ENCODE measurements at places on chromosomes 12 and 14.
A peak's percentile ranks its signal among the peaks of the same experiment; 100 is the strongest.

GRCh38 chr12:11661491-11662089, 12.1 kb downstream of the ETV6 start:
- DNase-seq: no peak

- DNase-seq: no peak
These were observed 27.2 kb downstream of the RNFT2 start for GRCh38 chr12:116765271-116765670.

DNA sequence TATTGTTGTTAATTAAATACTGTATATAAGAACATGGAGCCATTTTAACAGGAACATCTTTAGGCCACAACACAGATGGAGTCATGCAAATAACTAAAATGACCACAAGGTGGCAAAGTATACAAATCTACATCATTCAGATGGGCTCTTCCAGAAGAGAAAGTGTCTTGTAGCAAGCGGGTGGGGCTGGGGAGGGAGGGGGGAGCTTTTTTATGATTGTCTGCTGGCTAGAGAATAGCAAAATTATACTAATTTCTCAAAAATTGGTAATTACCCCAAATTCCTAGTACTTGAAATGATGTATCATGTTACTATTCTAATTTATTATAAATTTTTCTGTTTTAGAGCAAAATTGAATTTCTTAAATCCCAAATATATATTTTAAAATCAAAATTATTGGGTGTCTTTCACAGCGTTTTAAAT, 378.7 kb downstream of the PRKD1 start:
- peak; percentile 28 for DNase-seq

- no peak for DNase-seq
These were observed 8.7 kb upstream of the KTN1 start for GRCh38 chr14:55571125-55571889.

DNA sequence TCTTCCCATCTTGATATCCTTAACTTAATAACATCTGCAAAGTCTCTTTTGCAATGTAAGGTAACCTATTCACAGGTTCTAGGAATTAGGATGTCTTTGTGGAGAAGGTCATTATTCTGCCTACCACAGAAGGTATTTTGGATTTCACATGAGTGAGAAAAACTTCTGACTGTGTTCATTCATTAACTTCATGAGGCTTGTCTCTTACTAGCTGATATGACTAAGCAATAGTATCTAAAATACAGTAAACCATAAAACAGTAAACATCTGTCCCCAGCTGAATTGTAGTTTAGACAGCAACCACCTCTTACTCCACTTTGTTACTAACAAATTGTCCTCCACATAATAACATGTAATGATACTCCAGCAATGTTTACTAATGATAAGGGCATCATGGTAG, 198.1 kb downstream of the SEC23A start:
- no peak for DNase-seq

DNA sequence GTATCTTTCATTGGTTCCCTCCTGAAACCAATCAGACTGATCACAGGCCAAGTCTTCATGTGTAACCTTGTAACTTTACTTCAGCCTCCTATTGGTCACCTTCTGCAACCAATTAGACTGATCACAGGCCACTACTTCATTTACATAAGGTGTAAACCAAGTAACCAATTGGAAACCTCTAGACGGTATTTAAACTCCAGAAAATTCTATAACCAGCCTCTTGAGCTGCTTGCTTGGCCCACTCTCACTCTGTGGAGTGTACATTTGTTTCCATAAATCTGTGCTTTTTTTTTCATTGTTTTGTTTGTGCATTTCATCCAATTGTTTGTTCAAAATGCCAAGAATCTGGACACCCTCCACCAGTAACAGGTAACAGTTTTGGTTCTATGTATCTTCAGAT, 47.5 kb downstream of the EIF2S3B start:
- DNase-seq: no peak

DNA sequence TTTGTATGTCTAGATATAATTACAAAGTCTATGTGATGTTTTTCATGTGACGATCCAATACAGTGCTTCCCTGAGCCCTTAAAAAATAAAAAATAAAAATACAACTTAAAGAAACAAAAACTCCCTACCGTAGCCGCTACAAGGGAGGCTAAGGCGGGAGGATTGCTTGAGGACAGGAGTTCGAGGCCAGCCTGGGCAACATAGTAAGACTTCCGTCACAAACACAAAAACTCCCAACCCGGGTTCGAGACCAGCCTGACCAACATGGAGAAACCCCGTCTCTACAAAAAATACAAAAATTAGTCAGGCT, 669 bp upstream of the CDKN3 start:
- no peak for DNase-seq

DNA sequence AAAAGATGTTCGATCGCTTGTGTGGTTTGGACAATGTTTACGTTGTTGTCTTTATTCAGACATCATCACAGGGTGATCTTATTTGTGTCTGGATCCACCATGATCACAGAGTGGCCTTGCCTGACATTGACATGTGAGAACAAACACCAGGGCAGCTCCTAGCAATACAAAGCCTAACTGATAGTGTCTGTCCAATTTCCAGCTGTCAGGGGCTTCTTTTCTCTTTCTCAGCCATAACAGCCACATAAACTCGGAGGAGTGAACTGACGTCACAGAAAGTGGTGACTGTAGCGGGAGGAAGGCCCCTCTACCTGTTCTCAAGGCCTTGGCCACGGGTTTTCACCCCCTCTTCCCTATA, 5.8 kb upstream of the SLC6A13 start:
- DNase-seq: no peak

DNA sequence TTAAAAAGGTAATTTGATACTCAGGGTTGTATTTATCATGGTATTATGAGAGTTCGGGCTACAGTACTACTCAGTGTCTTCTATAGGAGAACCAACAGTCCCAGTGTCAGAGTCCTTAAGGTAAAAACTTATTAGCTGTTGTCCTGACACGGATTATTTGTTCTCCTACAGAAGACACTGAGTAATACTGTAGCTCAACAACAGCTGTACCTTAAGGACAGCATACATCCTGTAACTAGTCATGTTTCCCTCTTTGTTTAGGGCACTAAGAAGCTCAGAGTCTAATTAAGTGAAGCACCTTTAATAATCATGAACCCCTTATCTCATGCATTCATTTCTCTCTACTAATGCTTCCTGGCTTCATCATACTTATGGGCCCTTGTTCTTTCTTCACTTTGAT, 33.9 kb downstream of the ARF6 start:
- no peak for DNase-seq

DNA sequence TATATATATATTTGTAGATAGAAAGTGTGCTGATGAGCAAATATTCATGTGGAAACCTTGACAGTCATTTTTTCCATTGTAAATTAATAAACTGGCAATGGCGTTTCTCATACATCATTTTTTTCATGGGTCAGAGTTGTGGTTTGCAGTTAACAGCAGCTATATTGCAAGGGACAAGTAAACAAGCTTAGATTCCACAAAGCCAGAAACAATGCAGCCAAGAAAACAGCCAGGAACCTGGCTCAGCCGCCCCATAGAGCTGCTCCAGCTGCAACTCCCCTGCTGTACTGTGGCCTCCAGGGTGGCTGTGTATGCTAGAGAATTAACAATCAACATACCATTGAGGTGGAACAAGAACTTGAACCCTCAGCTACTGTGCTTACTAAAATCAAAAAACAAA, 298.2 kb downstream of the TMEM132D start:
- DNase-seq: no peak

DNA sequence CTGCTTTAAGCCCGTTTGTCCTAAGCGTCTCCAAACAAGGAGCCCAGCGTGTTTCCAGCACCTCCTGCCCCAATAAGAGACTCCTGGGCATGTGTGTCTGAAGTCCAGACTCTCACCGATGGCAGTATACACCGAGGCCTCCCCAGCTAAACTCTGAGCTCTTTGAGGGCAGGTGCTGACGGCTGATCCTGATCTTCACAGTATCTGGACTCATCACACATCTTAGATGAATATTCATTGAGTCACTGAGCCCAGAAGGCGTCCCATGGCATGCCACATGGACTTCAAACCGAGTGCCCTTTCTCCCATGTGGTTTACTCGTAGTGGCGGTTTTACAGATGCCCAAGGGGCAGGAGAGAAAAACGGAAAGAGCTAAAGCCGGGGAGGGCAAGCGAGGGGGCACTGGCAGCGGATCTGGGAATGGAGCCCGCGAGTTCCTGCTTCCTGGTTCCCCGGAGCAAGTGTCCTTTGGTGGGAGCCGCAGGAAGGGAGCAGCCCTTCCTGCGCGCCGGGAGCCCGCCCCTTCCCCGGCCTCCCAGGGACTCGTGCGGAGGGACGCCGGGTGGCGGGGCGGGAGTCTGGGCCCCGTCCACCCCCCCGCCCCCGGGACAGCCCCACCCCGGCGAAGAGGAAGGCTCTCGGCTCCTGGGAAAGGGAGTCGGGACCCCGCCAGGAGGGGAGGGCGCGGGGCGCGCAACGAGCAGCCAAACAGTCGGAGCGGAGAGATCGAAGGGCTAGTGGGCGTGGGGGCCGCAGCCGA, 585 bp upstream of the TEAD4 start:
- no peak for DNase-seq

DNA sequence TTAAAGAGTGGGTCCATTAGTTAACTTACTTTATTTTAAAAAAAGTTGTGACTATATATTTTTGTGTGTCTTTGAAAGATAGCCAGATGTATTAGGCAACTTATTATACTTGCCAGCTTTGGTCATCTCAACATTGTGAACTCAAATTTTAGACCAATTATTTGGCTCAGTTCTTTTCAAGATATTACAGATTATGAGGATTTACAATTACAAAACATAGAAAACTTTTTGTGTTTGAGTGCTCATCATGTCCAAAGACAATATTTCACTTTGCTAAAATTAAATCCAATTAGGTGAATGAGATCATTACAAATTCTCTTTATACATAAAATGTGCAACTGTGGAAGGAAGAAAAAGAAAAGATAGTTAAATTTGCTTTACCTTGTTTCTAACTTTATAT, 18.3 kb upstream of the PDE3A start:
- DNase-seq: no peak

GRCh38 chr14:25050269-25051150, 563 bp upstream of the STXBP6 start:
- DNase-seq: no peak

GRCh38 chr12:24595652-24596235, 353.2 kb downstream of the BCAT1 start:
- no peak for DNase-seq

- DNase-seq: no peak
These were observed 8.2 kb upstream of the A2M start for GRCh38 chr12:9123781-9124382.

DNA sequence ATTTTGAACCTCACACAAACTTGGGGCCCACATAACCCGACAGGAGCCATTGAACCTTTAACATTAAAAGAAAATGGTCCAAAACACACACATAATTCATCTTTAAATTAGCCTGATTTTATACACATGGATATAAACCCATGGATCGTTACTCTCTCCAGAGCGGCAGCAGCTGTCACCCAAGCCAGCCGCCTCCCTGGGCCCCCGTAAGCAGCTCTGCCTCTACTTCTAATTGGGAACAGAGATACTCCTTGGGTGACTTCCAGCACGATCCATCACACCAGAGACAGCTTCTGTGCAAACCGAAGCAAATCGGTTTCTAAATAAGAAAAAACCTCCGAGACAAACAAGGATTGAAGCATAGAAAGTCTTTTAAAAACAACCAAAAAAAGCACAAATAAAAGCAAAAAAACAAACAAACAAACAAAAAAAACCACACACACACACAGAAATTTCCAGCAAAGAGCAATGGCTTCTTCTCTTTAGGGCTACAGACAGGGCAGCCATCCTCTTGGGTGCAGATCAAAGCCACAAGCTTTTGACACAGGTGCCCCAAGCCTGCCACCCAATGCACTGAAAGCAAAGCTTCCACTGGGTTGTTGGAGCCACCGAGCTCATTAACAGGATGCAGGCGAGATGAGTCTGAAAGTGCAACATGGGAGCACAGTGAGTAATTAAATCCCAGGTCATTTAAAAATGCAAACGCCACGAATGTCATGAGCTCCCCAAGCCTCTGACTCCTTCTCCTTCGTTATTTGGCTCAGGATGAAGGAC, 156.9 kb downstream of the DPF3 start:
- no peak for DNase-seq

GRCh38 chr12:124402248-124403066, 107.6 kb downstream of the RFLNA start:
- no peak for DNase-seq

DNA sequence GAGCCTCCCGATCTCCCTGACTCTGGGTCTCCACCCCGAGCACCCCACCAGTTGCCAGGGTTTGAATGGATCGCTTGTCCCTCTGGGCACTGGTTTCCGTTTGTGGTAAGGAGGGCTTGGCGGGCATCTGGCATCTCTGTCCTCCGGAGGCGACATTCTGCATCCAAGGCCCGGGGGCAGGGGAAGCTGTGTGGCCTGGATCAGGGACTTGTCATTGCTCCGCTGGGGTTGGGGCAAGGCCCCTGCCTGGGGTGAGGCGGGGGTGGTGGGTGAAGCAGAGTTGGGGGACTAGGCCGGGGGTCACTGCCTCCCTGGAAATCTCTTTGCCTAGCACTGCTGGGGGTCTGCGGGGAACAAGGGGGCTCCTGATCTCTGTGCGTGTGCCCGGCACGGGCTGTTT, 30.2 kb downstream of the KIF26A start:
- DNase-seq: no peak

- no peak for DNase-seq
These were observed 15.5 kb downstream of the SCAF11 start for GRCh38 chr12:45974883-45975282.

DNA sequence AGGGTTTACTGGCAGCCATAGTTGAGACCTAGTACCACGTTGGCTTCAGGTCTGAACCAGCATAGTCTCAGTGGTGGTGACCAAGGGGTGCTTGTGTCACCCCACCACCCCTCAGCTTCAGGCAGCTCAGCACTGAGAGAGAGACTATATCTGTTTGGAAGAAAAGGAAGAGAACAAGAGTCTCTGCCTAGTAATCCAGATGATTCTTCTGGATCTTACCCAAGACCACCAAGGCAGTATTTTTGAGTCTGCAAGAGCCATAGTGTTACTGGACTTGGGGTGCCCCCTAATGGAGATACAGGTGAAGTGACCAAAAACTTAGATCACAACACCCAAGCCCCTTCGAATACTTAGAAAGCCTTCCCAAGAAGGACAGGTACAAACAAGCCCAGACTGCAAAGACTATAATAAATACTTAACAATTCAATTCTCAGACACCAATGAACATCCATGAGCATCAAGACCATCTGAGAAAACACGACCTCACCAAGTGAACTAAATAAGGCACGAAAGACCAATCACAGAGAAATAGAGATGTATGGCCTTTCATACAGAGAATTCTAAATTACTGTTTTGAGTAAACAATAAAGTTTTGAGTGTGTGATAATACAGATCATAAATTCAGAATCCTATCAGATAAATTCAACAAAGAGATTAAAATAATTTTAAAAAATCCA, 107.0 kb downstream of the HELB start:
- DNase-seq: no peak

DNA sequence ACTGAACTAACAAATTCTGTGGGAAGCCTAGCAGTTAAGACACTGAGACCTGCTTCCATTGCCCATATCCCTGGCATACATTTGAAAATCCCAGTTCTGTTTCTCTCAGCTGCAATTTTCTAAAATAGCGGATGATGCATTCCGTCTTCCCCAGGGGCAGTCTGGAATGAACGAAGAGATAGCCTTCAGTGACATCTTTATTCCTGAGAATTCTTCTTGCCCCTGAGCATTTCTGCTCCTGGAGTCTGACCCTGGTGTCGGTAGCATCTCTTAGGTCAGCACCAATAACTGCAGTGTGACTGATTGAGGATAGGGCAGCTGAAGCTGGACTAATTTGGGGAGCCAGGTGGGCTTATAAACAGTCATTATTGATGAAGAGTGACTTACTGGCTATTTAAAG, 552.5 kb downstream of the DIO2 start:
- DNase-seq: no peak
